ENCODE measurements at places on chromosomes 5 and 9. TPM values are rescaled to one million over a fixed set of nuclear protein-coding genes. Genes with fewer than 3 reads are reported as not detected.

MAMDC4 gene
- total RNA-seq = 5.1 TPM

CD72 gene
- total RNA-seq = 0.06 TPM

TSSK1B gene
- not detected for total RNA-seq

SPINK1 gene
- total RNA-seq = 0.74 TPM

NTNG2 gene
- total RNA-seq = 1.6 TPM

DNAI1 gene
- total RNA-seq = 0.08 TPM

B4GALT1 gene
- 203 TPM for total RNA-seq

PITX1 gene
- total RNA-seq = 32.5 TPM

PCDHB13 gene
- total RNA-seq = 0.05 TPM

MINAR2 gene
- not detected for total RNA-seq

GEMIN5 gene
- total RNA-seq = 22.9 TPM

SLC4A9 gene
- not detected for total RNA-seq

GHR gene
- total RNA-seq = not detected

TIGD6 gene
- total RNA-seq = 5.2 TPM

PCDHB9 gene
- total RNA-seq = 0.08 TPM

MCC gene
- 0.39 TPM for total RNA-seq

PAPPA gene
- total RNA-seq = 24.8 TPM

MARCHF11 gene
- total RNA-seq = not detected

All from A549 treated with CORT108297 at 1 μM for 4 hours (cell line).